ENCODE measurements at places on chromosomes 4 and X. TPM values are rescaled to one million over a fixed set of nuclear protein-coding genes. Genes with fewer than 3 reads are reported as not detected.

DNA sequence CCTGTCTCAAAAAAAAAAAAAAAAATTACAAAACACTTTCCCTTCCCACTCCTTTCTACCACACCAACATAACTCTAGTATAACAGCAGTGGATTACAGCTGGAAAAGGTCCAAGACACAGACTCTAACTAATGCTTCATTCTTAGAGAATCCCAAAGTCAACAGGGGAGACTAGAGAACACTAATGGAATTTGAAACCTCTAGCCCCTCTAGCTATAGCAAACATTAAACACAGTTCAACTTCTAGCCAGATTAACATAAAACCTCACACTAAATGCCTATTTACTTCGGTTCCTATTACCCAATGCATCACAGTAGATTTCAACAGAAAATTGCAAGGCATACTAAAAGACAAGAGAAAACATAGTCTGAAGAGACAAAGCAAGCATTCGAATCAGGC, 10.5 kb upstream of the DHX15 start:
- DNase-seq, result no peak

REELD1 gene
- total RNA-seq, result not detected

GRCh38 chrX:153903991-153904957, at the start of gene AVPR2:
AVPR2 (plus strand) TSS chrX:153904673; CDS start chrX:153905146, 473 bp downstream.
- no peak for DNase-seq

DNA sequence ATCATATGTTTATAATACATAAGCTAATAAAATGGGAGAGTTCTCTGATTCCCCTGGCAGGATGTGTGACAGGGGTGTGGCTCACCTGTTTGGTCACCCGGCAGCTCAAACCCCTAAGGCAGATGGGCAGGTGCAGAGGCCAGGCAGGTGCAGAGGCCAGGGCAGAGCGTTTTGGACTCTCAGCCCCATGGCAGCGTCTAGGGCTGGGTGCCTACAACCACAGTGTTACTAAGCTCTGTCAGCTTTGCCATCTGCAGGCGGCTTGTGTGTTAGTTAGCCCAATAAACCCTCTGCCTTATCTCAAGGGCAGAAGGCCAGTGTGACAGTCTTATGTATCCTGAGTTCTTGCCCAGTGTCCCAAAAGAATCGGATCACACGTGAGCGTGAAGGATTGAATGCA, 54.0 kb upstream of the UGT2B15 start:
- no peak for DNase-seq

GRCh38 chr4:67332627-67333026, 212.7 kb downstream of the CENPC start:
- no peak for DNase-seq

DNA sequence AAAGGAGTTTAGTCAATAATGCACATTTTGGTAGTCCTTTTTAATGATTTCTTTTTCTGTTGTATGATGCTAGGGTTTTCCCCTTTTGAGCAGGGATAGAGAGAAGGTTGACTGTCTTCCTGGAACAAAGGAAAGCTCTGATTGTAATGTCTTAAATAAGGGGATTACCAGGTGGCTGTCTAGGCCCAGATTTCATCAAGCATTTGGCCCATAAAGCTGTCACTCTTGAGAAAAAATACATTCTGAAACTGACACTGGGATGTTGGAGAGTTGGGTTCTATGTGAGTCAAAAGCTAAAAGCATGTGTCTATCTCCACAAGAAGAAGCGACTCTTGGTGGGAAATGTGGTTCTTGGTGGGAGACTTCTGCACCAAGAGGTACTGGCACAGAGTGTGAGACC, 26.4 kb downstream of the KIAA1210 start:
- DNase-seq, result no peak

- DNase-seq, result no peak
Observed at GRCh38 chr4:104989371-104989770, 157.3 kb upstream of the TET2 start.

GRCh38 chr4:26127851-26128337, 192.9 kb upstream of the RBPJ start:
- no peak for DNase-seq

DNA sequence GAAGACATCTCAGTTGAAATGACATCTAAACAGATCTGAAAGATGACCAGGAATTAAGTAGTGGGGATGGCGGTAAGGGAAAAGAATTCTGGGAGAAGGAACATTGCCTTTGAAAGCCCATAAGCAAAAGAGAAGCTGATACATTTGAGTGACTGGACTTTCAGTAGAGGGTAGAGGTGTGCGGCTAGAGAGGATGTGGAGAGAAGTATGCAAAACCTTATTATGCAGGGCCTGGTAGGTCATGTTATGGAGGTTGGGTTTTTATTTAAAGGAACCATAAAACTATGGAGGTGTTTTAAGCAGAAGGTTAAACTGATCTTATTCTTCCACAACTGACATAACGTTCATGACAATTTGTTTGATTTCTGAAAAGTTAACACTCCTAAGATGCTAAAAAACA, 36.3 kb downstream of the RPS6KA3 start:
- no peak for DNase-seq

OPN1MW gene
- total RNA-seq, result not detected

ZNF674 gene
- 14.3 TPM for total RNA-seq

DCK gene
- 140 TPM for total RNA-seq

DNA sequence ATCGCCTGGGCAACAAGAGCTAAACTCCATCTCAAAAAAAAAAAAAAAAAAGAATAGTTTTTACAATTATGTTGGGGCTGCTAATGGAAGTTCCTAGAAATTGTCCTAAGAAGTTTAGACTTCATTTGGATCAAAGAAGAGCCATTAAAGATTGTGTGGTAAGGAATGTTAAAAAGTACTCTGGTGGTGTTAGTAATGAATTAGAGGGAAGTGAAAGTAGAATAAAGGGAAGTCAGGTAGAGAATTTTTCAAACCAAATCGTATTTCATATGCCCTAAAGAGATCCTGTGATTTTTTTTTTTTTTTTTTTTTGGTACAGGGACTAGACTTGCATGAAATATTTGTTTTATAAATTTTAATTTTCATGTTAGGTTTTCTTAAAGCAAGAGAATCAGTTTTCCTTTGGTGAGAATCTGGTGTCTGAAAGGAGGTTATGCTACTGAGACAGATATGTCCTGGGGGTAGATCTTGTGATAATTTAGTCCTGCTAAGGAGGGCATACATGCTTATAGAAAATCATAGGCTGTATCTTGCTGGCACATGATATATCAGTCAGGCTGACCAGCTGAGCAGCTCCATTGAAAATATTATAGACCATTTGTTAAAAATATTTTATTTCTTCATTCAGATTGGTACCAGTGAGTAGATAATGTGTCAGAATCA, 10.7 kb downstream of the SEC24B start:
- no peak for DNase-seq

WDR44 gene
- total RNA-seq, result 38.3 TPM

DNA sequence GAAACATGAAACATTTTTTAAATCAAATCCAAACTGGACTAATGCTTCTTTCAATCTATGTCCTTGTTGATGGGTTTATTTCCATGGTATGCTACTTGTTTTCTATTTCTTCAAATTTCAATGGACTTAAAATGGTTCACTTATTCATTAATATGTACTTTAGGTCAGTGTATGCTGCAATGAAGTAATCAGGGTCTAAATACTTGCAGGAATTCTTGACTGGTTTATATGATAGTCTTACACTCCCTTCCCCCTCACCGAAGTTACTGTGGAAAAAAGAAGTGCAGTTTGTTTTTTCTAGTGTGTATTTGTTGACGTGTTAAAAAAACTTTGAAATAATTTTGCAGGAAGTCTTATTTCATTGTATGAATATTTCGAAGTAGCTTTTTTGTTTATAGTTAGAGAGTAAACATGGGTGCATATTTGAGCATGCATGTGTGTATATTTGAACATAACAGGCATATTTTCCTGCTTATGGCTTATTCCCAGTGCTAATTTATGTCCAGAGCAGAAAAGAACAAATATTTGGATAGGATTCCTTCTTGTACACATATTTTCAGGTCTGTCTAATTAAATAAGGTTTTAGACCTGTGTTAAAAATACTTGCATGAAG, 65.0 kb downstream of the LIMCH1 start:
- DNase-seq, result no peak

GRCh38 chr4:86558797-86559196, 35.3 kb upstream of the PTPN13 start:
- no peak for DNase-seq

DNA sequence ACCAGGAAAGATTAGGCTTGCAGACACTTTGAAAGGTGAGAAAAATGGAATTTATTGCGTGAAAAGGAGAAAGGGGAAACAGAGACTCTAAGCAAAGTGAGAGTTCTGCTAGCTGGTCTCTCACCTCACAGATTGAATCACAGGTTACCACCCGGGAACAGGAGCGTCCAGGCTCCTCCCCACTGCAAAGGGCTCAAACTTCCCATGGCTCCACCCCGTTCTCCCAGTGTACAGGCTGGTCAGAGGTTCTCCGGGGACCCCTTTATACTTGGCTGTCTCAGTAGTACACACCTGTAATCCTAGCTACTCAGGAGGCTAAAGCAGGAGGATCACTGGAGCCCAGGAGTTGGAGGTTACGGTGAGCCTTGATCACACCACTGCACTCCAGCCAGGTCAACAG, 44.0 kb upstream of the ABCG2 start:
- no peak for DNase-seq

DNA sequence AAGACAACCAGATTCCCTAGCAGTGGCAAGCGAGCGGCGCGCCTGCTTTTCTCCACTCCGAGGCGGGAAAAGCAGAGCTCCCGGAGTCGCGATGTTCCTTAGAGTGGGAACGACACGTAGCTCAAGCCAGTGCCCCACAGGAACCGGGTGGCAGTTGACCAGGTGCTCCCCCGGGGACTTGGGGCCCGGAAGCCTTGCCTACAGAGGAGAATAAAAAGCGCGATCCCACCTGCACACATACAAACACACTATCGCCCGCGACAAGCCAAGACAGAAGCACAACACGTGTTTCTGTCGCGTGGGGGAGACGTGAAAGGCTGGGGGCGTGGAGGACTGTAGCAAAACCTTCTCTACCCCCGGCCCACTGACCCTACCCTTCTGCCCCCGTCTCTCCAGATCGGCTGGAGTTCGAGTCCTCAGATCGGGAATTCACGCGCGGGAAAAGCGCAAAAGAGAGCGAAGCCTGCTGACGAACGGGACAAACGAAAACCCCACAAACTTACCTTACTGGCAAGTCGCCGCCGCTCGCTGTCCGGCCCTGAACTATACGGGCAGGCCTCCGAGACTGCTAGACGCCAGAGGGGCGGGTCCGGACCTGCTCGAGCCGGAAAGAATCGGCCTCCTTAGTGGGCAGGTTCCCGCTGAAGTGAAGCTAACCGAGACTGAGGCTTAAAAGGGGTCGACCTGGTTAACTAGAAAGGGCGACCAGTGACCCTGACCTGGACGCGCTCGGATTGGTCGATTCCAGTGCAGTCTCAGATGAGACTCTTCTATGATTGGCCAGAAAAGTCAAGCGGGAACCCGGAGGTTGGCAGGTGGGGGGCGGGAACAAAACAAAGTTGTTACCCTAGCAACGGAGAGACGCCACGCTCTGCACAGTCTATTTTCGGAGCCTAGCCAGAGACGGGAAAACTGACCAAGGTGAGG, at the start of the genes DNAAF6 and NUP62CL:
Gene DNAAF6 (plus strand): TSS at position 842 of the 927 bp plus-strand sequence. CDS start 6,265 bp downstream, outside the sequence.
Gene NUP62CL (minus strand): TSS at position 664 of the 927 bp plus-strand sequence. CDS start 31,287 bp downstream, outside the sequence.
- DNase-seq, result no peak

GRCh38 chr4:44186096-44186849, 262.3 kb downstream of the KCTD8 start:
- DNase-seq, result no peak

DNA sequence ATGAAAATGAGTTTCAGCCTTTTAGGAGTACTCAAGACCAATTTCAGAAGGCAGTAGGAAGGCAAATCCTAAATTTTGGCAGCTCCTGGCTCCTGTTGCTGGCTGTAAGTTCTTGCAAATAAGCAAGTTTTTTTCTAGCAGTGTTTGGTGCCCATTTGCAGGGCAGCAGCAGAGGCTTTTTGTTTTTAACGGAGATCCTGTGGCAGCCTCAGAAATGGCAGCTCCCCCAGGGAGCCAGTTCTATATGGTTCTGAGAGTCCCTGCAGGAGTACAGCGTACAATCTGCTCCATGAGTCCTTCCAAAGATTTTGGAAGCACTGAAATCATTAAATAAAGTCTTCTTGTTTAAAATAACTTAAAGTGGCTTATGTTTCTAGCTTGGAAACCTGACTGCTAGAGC, 171.9 kb downstream of the NDST4 start:
- DNase-seq, result no peak

DNA sequence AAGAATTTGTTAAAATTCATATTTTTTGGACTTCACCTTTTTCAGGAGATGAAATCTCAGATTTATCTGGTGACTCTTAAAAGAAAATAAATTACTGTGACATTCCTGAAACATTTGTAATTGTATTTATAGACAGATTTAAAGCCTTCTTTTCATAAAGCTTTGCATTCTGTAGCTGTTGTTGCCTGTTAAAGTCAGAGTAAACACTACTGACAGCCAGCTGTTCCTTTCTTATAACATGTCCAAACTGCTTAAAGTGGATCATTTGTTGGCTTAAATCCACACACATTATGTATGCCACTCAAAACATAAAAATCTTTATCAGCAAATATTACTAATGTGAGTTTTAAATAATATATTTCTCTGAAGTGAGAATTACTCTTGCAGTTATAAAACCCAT, 157.5 kb downstream of the TECRL start:
- DNase-seq, result no peak

GK2 gene
- not detected for total RNA-seq

MAGEA11 gene
- not detected for total RNA-seq

DNA sequence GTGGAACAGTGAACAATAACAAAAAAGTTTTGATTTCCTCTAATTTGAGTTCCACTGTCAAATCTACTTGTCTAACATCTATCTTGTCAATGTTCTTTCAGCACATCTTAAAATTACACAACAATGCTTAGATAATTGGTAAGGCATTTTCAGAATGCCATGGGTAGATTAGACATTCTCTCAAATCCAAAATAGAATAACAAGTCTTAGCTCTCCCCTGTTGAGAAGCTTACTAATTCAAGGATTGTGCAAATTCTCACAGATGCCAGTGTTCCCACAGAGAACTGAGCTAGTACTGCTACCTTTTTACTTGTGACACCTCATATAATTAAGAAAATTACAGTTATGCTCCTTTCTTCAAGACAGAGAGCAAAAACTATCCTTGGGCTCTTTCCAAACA, 2442.0 kb downstream of the PCDH7 start:
- DNase-seq, result no peak

- DNase-seq, result no peak
Observed at GRCh38 chr4:120299631-120300030, 233.0 kb upstream of the MAD2L1 start.

GRCh38 chr4:181364504-181364903, 878.7 kb upstream of the TENM3 start:
- no peak for DNase-seq

MTCP1 gene
- total RNA-seq, result 10.2 TPM

ATOH1 gene
- total RNA-seq, result not detected

PRMT9 gene
- 13.0 TPM for total RNA-seq

FOXR2 gene
- under 0.01 TPM for total RNA-seq
